ENCODE measurements at places on chromosomes 2 and 18.

GRCh38 chr2:53173091-53173490 lies 594.5 kb upstream of the CHAC2 start:
- DNase-seq: no peak

DNA sequence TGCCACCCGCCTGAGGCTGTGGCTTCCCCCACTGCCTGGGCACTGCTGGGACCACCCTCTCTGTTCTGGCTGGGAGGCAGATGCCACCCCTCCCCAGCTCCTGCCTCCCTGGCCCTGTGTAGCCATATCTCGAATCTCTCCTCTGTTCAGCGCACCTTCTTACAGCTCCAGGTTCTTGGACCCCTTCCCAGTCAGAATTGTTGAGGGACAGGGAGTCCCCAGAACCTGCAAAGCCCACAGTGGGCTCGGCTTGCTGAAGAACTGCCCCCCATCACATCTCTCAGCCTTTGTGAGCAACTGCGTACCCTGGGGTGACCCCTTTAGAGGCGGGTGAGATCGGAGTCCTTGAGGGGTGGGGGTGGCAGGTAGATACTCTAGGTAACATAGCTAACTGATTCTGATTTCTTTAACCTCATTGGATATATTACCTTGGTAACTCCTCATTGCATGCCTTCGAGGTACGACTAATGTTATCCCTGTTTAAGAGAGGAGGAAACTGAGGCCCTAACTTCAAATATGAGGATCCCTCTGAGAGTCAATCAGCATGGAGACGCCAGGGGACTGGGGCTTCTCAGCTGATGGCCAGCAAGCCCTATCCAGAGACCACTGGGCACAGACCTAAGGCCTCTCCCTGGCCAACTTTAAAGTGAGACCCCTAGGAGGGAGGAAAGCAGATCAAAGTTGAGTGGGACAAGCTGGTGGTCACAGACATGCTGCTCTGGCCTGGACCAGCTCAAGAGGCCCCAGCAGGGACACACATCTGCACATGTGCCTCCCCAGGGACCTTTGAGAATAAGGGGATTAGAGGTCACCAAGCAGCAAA lies 101.3 kb downstream of the CAPN13 start:
- DNase-seq: no peak

GRCh38 chr2:96207073-96207773 lies 1.4 kb downstream of the STARD7 start:
- no peak for DNase-seq

DNA sequence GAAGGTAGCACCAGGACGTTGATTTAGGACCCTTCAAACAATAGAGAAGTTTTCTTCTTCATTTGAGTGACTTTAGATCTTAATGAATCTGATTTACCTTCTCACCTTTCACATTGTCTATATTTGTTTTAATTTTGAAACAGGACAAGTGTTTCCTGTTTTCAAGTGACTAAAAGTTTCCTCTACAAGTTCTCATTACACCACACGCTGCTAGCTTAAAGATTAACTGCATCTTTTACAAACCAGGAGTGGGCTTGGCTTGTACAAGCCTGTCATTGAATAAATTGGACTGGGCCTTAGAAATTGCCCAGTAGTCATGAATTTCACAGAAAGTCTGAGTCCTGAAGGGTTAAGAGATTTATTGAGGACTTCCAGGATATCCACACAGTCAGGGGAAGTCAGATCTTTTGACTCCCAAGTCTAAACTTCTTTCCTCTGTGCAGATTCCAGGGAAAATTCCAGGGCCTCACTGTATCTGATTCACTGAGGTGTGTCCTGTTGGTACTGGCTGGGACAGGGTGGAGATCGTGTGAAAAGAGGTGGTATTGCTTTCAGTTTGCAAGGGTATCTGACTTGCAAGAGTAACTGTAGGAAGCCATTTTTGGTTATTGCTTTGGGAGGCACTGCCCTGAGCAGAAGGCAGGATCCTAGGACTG lies 3.4 kb downstream of the SGPP2 start:
- no peak for DNase-seq

- no peak for DNase-seq
Measured at GRCh38 chr2:182381225-182381624, 45.6 kb downstream of the PDE1A start.

- DNase-seq: no peak
Measured at GRCh38 chr2:112301171-112301584, 25.8 kb downstream of the ZC3H6 start.

DNA sequence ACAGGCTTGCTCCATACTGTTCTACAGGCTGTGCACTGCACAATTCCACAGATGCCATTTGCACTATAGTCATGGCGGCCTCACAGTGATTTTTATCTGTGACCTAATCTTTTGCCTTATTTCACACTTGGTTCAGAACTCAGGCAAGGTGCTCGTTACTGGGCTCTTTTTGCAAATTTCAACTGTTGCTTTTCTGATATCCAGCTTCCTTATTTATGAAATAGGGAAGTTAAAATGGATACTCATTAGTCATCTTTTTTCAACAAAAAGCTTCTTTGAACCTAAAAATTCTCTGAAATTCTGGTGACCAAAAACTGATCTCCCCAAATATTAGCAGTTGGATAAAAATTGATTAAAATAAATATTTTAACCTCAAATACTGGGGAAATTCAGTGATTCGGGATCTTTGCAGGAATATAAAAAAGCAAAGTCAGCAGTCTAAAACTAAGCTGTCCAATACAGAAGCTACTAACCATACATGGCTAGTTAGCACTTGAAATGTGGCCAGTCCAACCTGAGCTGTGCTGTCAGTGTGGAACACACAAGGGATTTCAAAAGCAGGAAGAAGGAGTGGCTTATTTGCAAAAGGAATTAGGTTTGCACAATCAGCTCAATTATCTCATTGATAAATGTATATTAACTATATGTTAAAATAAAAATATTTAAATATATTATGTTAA lies 134.4 kb downstream of the COL4A4 start:
- DNase-seq: no peak

DNA sequence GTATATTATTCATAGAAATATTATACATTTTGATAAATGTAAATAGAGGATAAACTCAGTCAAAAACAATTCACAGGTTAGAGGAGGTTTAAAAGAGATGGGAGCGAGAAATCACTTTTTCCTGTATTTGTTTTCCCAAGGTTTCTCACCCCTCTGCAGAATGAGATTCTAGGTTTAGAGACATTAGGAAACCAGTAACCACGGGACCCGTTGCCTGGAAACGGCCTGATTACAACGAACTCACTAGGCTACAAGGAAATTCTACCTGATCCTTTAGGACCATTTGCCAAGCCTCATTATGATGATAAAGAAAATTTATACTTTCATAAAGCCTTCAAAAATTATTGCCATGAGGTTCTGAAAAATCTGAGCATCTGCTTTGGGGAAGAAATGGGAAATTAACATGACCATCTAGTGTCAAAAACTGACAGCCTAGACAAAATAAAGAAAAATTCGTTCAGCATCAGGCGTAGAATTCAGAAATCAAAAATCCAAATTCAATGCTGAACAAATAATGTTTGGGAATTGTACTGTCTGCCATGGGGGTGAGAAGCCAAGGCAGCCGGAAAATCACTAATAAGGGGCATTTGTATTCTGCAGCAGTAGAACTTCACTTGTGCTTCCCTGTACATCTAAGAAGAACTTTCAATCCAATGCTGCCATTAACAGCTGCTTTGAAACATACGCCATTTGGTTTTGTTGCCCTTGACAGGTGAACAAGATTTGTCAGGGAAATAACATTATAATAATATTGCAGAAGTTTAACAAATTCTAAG lies 262.3 kb downstream of the NRXN1 start:
- DNase-seq: no peak

- no peak for DNase-seq
Measured at GRCh38 chr2:58435246-58435645, 194.1 kb upstream of the FANCL start.

GRCh38 chr2:175792881-175793280 lies 209.2 kb downstream of the LNPK start:
- DNase-seq: no peak

DNA sequence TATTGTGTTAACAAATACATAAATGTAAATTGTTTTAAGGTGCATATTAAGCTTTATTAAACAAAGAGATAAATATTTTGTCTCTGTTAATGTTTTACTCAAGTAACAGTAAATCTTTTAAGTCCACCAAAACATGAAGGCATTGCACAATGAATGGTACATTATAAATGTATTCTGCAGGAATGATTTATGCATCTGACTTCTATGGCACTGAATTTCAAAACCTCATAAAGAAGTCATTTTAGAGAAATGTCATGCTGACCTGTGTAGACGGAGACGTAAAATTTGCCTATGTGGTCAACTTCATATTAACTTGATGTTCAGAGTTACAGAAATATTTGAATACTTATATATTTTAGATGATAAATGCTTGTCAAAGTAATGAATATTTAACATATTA lies 194.7 kb downstream of the BABAM2 start:
- no peak for DNase-seq

DNA sequence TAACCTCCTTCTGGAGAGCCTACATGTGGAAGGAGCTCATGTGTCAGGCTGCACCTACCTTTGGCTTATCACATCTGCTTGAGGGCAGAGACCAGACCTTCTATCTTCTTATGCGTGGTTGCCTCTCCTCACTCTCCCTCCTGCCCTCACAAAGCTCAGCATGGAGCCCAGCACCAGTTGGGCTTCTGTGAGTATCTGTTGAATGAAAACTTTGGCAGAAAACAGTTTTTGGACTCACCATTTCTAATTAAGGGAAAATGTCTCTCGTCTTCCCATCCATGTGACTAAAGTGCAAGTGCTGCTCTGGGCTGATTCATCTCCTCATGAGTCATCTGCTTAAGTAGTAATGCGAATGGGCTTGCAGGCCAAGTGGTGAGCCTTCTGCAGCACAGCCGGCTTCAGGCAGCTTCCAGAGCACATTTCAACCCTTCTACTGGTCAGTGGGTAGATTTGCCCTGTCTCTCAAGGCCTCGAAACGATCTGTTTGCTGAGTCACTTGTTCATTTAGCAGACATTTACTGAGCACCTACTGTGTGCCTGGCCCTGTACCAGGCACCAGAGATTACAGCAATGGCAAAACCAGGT lies 102.6 kb downstream of the VSNL1 start:
- no peak for DNase-seq

DNA sequence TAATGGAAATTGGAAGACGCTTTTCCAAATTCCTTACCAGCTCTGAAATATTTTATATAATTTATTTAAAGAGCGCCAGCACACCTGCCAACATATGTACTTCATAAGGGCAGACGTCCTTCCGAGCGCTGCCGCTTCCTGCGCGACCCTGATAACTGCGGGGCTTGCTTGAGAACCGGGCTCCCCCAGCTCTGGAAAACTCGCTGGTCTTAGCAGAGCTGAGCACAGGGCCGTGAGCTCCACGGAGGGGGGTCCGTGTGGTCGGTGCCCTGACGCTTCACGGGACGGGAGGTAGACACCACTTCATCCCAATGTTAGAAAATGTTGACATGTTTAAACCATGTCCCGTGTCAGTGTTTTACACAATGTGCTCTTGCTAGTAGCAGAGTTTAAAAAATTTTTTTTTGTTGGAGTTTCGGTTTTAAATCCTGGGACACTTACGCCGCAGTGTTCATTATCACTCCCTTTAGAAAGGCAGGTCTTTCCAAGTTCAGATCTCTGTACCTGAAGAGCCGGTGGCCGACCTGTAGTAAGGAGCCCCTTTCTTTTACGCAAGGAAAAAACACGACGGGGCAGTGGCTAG lies 1.6 kb downstream of the NFATC1 start:
- no peak for DNase-seq

DNA sequence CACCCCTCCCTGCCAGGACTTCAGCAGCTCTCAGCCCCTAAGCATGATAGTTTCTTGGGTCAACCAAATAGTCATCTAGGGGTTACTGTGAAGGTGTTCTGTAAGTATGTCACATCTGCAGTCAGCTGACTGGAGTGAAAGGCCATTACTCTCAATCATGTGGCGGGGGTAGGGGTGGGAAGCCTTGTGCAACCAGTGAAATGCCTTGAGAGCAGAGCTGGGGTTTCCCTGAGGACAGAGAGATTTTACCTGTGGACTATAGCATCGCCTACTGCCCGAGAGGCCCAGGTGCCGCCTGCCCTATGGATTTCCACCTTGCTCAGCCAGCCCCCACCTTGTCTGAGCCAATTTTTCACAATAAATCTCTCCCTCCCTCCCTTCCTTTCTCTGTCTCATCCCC lies 20.9 kb upstream of the KLF11 start:
- DNase-seq: no peak

DNA sequence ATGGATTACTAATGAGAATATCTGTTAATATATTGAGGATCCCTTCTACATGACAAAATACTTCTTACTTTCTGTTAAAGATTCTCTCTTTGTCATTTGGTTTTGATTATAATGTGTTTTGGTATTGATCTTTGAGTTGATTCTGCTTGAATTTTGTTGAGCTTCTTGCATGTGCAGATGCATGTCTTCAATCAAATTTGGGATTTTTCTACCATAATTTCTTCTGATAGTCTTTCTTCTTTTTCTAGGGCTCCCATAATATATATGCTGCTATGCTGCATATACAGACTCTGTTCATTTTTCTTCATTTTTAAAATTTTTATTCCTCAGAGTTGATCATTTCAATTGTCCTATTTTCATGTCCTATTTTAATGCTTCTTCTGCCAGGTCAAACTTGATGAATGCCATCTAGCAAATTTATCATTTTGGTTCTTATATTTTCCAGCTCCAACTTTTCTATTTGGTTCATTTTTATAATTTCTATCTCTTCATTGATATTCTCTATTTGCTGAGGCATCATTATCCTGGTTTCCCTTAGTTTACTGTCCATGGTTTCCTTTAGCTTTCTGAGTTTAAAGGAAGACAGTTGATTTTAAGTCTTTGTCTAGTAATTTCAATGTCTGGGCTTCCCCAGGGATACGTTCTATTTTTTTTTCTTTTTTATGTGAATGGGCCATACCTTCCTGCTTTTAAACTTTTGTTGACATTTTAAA lies 244.7 kb downstream of the WDPCP start:
- no peak for DNase-seq

DNA sequence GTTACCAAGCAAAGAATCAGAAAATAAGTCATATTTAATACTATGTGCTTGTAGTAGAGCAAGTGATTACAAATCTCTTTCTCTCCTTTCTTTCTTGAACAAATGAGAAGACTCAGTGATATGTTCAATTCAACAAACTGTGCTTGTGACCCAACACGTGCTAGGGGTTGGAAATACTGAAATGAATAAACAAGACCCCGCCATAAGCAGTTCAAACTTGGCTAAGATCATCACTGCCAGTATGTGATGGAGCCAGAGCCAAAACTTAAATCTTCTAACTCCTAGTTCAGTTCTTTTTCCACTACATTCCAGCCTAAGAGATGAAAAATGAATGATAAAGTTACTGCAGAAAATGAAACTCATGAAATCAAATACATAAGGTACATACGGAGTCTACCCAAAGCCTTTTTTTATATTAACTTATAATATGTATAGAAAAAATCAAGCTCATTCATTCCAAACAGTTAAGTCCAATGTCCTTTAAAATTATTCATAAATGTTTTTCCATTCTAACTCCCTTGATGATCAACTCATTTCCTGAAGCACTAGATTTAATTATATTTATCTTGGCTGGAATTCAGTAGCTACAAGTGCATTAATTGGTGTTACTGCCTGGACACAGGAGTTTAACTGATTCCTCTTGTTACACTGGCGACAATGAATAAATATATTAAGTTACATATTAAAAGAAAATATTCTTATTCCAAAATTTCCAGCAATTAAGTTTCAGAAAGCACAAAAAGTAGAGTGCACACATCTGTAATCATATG lies 36.0 kb downstream of the GALNT3 start:
- no peak for DNase-seq
